Vagina (tissue), 2 donors: ENCODE measurements at places on chromosomes 7 and 10. TPM values are rescaled to one million over a fixed set of nuclear protein-coding genes. Genes with fewer than 3 reads are reported as not detected.

Gene CUZD1
- total RNA-seq = not detected

Gene C10orf90
- not detected for total RNA-seq

DNA sequence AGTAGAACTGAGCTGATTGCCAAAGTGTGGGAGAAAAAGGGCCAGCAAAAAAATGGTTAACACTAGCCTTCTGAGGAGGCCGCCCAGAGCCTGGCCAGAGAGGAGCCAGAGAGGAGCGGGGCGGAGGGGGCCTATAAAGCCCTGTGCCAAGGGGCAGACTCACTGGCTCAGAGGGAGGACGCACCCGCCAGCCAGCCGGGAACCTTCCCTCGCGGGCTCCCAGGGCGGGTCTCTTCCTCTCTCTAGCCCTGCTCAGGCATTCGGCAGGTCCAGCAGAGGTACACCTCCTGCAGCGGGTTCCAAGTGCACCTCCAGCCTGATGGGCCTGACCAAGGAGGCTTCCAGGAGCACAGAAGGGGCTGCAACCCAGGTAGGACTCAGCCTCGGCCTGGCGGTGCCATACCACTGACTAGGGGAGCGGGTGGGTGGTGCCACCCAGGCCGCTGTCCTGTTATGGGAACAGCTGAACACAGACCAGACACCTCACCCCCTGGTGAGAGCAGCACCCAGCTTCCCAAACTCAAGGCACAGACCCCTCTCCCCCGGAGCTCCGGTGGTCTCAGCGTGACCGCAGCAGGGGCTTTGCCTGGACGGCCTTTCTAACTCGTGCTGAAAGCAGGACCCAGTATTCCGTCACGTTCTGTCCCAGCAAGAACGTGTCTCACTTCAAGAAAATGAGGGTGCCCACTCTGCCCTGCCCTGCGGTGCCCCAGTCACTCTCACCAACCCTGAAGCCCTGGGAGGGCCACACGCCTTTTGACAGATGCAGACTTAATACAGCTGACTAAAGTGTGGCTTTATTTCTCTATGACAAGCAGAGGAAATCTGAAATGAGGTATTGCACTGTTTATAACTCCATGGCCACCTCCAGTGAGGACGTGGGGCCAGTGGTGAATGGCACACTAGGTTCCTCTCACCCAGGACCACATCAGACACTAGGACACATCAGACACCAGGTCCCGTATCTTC lies at the start of gene GPER1:
Gene GPER1, plus strand, starts transcription at position 162 of the 969 bp plus-strand sequence. CDS start 3,616 bp downstream, outside the sequence.
- H3K27ac ChIP-seq = peak within 1 kb of the TSS; percentile 68
- H3K27me3 ChIP-seq = no peaks in the 10 kb centered on the region
- peaks cover 41% of the 10 kb centered on the region for H3K4me1 ChIP-seq
- H3K4me3 ChIP-seq = peak within 1 kb of the TSS; percentile 43

Gene CRTAC1
- total RNA-seq = 2.5 TPM

- H3K4me1 ChIP-seq = no peaks in the 10 kb centered on the region
- no peak for DNase-seq
- no peaks in the 10 kb centered on the region for H3K36me3 ChIP-seq
- no peak overlapping the region for H3K4me3 ChIP-seq
Measured at GRCh38 chr7:105978035-105978434, 15.0 kb downstream of the CDHR3 start.

- H3K27ac ChIP-seq = peak overlapping the region; percentile 3
- H3K4me1 ChIP-seq = peaks cover 41% of the 10 kb centered on the region
- H3K36me3 ChIP-seq = no peaks in the 10 kb centered on the region
- no peak for DNase-seq
- no peaks in the 10 kb centered on the region for H3K27me3 ChIP-seq
Measured at GRCh38 chr10:12499076-12499986, 150.0 kb downstream of the CAMK1D start.

- H3K27ac ChIP-seq = no peak overlapping the region
- no peaks in the 10 kb centered on the region for H3K27me3 ChIP-seq
- H3K36me3 ChIP-seq = no peaks in the 10 kb centered on the region
- no peak overlapping the region for H3K4me3 ChIP-seq
- H3K4me1 ChIP-seq = no peaks in the 10 kb centered on the region
- DNase-seq = no peak
Measured at GRCh38 chr7:88146616-88147015, 73.2 kb downstream of the SRI start.

DNA sequence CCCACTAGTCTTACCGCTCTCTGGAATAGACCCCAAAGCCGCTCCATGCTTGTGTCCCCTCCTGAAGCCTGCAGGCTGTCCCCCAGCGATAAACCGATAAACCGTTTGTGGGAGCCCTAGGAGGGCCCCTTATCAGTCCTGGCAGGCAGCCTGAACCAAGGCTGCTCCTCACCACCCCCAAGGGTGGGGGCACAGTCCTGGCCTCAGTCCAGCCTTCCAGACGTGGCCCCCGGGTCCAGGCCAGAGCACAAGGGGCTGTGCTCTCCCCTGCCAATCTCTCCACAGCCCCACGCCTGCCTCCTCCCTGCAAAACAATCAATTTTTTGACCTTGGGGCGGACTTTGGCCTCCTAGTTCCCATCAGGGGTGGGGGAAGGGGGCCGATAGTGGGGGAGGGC lies at the start of gene TFR2:
Gene TFR2, minus strand, starts transcription at position 90 of the 397 bp plus-strand sequence. Its CDS starts 43 bp downstream, at position 47.
- H3K36me3 ChIP-seq = no peaks in the 10 kb centered on the region
- H3K4me3 ChIP-seq = no peak within 1 kb of the TSS
- H3K27ac ChIP-seq = no peak within 1 kb of the TSS
- no peak for DNase-seq
- no peaks in the 10 kb centered on the region for H3K4me1 ChIP-seq
- no peaks in the 10 kb centered on the region for H3K27me3 ChIP-seq

Gene LRRD1
- total RNA-seq = 0.49 TPM

GRCh38 chr7:70674571-70675010 lies 457.4 kb upstream of the GALNT17 start:
- H3K4me1 ChIP-seq = peaks cover 13% of the 10 kb centered on the region
- H3K36me3 ChIP-seq = no peaks in the 10 kb centered on the region
- no peak overlapping the region for H3K27ac ChIP-seq
- no peaks in the 10 kb centered on the region for H3K27me3 ChIP-seq
- H3K4me3 ChIP-seq = no peak overlapping the region

- H3K36me3 ChIP-seq = no peaks in the 10 kb centered on the region
- H3K27me3 ChIP-seq = no peaks in the 10 kb centered on the region
- H3K4me3 ChIP-seq = no peak overlapping the region
- no peak overlapping the region for H3K27ac ChIP-seq
Measured at GRCh38 chr7:96982586-96982985, 22.8 kb upstream of the DLX6 start.

Gene CPXM2
- total RNA-seq = 18.9 TPM

DNA sequence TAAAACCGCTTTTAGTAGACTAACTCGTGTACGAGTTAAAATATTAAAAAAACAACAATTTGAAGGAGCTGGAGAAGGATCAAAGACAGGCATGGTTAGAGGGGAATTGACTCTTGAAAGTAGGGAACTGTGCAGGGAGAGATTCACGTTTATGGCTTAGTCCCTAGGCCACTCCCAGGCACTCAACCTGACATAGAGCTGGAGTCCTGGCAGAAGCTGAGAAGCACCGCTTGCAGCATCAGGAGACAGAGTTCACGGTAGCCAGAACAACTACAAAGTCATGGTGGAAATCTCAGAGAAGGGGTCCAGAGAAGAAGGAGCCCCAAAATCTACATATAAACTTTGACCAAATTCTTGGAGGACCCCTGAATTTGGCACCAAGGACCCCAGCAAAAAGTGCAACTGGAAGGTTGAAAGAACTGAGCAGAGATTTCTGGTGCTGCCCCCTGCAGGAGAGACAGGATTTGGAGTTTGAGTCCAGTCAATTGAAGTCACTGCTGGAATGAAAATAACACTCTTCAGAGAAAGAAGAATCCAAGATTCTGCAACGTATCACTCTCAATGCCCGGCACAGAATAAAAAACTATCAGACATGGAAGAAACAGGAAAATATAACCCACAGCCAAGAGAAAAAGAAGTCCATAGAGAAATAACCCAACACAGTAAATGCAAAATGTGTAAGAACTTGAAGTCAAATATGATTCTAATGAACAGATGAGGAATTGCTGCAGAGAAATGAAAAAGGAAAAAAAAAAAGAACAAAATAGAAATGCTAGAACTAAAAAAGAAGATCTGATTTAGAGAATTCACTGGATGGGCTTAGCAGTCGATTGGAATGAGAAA lies 493.3 kb upstream of the PODXL start:
- DNase-seq = peak; percentile 25
- H3K36me3 ChIP-seq = no peaks in the 10 kb centered on the region
- no peaks in the 10 kb centered on the region for H3K27me3 ChIP-seq
- H3K27ac ChIP-seq = no peak overlapping the region
- no peaks in the 10 kb centered on the region for H3K4me1 ChIP-seq
- H3K4me3 ChIP-seq = no peak overlapping the region

GRCh38 chr10:124544711-124545110 lies 83.1 kb downstream of the LHPP start:
- H3K4me1 ChIP-seq = peaks cover 11% of the 10 kb centered on the region
- no peak overlapping the region for H3K27ac ChIP-seq
- no peaks in the 10 kb centered on the region for H3K36me3 ChIP-seq
- no peaks in the 10 kb centered on the region for H3K27me3 ChIP-seq

- H3K4me3 ChIP-seq = no peak overlapping the region
- peaks cover 24% of the 10 kb centered on the region for H3K4me1 ChIP-seq
- DNase-seq = no peak
- H3K27ac ChIP-seq = no peak overlapping the region
- H3K27me3 ChIP-seq = no peaks in the 10 kb centered on the region
- H3K36me3 ChIP-seq = no peaks in the 10 kb centered on the region
Measured at GRCh38 chr10:13894412-13895093, 307.8 kb downstream of the PRPF18 start.

Gene MRPS24
- 68.8 TPM for total RNA-seq
